ENCODE measurements at places on chromosomes 2 and 18.

- DNase-seq, result no peak
Observed at GRCh38 chr18:79518683-79519128, 123.0 kb downstream of the NFATC1 start.

GRCh38 chr18:70688286-70688685 is 399.4 kb downstream of the SOCS6 start:
- no peak for DNase-seq

DNA sequence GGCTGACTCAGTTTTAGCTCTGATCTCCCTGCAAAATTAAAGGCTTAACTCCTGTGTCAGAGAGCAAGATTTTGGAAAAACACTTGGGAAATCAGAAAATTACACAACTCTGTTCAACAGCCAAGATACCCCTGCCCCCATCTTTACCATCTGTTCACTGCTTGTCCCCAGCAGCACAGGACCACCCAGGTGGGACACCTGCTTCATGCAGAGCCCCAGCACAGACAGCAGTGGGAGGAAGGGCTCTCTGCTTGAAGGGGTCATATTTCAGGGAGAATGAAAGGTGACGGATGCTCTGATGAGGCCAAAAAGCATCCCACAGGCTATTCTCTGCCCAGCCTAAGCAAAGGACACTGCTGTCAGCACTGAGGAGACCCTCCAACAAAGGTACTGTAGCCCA is 584.6 kb upstream of the KLHL29 start:
- DNase-seq, result no peak

GRCh38 chr2:224816816-224817215 is 100.7 kb upstream of the CCDC195 start:
- DNase-seq, result no peak

- DNase-seq, result no peak
Observed at GRCh38 chr2:16115291-16115690, 174.9 kb downstream of the MYCN start.

GRCh38 chr2:151032741-151033191 is 228.9 kb downstream of the RBM43 start:
- DNase-seq, result no peak

- DNase-seq, result no peak
Observed at GRCh38 chr2:67876176-67876575, 186.6 kb downstream of the C1D start.

GRCh38 chr2:147177071-147177857 is 667.6 kb upstream of the ACVR2A start:
- no peak for DNase-seq

DNA sequence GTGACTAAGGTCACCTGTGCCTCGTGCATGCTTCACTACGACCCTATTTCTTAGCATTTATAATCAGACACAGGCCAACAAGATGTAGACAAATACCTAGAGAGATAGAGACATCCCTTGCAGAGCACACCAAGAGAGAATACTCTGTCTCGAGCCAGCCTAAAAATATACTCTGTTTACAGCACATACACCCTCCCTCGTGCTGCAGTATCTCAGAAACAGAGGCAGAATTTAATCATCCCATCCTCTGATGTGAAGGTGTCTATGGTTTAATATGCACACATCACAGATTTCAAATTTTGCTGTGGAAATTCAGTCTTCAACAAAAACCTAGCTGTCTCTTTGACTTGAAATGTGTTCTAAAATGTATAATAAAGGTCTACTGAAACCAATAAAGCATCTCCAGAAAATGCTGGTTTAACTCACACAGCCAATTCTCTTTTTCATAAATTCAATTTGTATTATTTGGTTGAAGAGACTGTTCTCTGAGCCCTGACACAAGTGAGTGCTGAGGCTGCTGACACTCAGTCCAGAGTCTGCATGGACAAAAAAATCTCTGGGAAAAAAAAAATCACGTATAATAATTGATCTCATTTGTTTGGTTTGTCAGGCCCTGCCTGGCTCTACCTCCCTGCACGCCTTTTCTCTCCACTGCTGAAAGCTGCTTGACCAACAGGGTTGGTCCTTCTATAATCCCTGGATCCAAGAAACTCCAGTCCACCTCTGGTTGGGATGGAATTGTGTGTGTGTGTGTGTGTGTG is 142.0 kb upstream of the FSHR start:
- DNase-seq, result no peak

All from central memory CD4-positive, alpha-beta T cell (primary cell).